ENCODE measurements at places on chromosomes 2 and 18.

DNA sequence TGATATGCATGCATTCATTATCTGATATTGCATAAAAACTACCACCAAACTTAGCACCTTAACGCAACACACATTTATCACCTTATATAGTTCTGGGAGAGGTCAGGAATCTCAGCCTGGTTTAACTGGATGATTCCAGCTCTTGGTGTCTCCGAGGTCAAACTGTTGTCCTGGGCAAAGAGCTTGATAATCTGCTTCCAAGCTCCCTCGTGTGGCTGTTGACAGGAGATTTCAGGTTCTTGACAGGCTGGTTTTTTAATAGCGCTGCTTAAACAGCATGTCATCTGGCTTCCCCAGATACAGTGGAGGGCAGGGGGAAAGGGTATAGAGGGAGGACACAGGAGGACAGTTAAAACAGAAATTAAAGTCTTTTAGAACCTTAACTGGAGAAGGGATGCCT, 785.0 kb downstream of the CNTNAP5 start:
- peak; percentile 77 for DNase-seq

DNA sequence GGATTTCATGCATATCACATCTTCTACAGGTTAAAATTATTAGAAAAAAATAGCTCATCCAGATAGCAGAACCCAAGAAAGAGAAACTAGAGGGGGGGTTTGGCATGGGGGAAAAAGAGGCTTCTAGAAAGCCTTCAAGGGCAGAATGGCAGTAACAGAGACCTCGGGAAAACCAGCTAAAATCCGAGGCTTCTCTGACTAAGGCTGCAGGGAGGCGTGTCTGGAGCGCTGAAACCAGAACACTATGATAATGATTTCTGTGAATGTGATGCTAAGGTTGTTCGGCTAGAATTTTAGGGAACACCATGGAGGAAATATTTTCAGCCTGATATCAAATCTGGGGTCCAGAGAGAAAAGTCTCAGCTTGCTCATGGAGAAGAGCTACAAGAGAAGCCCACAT, 73.0 kb downstream of the ATP8B1 start:
- DNase-seq = no peak

- DNase-seq = no peak
Observed at GRCh38 chr2:152481881-152482583, 147.1 kb downstream of the FMNL2 start.

GRCh38 chr2:233331536-233331935, 22.8 kb upstream of the DGKD start:
- no peak for DNase-seq

GRCh38 chr2:235951982-235952381, 216.2 kb downstream of the GBX2 start:
- no peak for DNase-seq

DNA sequence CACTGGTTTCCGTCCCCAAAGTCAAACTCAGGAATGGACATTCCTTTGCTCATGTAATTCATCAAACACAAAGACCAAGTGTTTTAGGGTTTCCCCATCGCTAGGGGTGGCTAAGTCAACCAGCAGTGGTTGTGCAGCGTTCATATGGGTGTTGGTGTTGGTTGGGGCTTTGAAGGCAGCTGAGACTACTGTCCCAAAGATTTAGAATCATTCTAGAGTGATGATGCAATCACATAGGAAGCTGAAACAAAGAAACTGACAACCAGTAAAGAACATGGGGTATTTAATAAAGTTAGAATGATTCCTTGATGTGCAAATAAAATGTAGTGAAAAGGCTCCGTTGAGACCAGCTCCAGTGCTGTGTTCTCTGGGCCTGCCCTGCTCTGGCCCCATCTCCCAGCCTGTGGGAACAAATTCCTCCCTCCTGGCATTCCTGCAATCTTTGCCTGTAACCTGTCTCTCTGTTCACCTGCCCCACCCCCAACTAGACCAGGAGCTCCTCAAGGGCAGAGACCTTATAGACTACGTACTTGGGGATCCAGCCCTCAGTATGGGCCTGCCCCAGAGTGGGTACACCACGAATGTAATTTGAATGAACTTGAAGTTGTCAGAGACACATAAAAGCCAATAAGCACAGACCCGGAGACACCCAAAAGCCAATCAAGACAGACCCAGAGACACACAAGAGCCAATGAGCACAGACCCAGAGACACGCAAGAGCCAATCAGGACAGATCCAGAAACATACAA, 191.7 kb upstream of the TWIST2 start:
- DNase-seq = no peak

GRCh38 chr2:106124106-106124756, 69.9 kb downstream of the UXS1 start:
- DNase-seq = no peak

GRCh38 chr2:57218206-57218605, 828.4 kb upstream of the VRK2 start:
- no peak for DNase-seq

DNA sequence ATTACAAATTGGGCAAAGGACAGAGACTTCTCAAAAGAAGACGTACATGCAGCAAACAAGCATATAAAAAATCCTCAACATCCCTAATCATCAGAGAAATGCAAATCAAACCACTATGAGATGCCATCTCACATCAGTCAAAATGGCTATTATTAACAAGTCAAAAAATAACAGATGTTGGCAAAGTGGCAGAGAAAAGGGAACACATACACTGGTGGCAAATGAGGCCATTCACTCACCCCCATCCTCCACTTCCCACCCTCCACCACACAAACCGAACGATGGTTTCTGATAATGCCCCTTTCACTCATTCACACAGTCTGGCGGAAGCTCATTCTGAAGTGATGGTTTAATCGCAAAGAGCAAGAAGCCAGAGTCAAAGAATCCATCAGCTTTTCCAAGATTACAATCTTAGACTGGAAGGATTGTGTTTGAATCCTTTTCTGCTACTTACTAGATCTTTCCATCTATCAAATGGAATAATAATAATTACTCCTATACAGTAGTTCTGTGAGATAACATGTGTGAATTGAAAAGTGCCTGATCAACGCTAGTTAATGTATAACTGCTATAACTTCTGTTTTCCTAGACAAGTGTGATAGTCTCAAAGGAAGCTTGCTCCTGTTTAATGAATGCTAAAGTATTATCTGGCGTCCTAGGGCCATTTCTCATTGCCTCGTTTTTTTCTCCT, 16.9 kb upstream of the CD28 start:
- DNase-seq = no peak

DNA sequence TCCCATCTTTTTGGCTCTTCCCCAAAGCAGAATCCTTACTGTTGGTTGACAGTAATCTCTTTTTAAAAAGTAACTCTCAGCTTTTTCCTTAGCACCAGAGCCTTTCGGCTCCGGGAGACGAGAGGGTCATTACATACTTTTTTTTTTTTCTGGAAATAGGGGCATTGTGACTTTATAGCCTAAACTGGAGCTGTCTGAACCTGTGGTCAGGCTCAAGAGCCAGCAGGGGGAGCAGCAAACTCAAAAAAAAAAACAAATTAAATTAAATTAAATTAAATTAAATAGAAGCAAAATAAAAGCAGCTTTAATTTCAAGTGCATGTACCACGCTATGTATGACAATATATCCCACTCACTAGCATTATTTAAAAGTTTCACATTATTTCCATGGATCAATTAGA, 156.6 kb downstream of the DTNA start:
- DNase-seq = no peak

DNA sequence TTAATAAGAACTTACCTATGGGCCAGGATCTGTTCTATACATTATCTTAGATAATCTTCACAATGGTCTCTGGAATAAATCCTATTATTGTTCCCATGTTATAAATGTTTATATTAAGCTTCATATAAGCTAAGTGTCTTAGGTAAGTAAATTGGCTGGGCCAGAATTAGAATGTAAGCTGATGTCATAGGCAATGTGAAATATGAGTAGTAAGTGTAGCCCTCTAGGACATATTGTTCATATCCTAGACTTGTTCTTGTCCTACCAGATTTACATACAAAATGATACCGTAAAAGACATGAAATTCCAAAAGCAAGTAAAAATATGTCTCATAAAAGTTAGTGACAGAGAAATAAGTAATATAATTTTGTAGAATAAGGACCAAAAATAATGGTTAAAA, 89.9 kb downstream of the CDH19 start:
- no peak for DNase-seq

DNA sequence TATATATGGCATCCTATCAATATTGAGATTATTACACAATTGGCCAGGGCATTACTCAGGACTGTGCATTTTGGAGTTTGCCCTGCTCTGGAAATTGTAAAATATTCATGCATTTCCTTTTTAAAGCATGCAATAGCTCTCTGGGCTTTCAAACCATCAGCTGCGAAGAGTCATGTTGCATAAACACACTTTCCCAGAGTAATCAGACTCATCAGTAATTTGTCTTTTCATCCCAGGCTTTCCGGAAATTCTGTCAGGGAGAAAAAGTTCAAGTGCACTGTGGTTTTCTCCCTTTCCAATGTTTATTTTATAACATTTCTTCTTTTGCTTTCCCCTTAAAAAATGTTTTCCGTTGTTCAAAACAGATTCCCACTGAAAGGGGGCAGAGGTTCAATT, 38.9 kb upstream of the FHL2 start:
- DNase-seq = no peak

- no peak for DNase-seq
Observed at GRCh38 chr18:42051411-42051810, 96.4 kb downstream of the PIK3C3 start.

DNA sequence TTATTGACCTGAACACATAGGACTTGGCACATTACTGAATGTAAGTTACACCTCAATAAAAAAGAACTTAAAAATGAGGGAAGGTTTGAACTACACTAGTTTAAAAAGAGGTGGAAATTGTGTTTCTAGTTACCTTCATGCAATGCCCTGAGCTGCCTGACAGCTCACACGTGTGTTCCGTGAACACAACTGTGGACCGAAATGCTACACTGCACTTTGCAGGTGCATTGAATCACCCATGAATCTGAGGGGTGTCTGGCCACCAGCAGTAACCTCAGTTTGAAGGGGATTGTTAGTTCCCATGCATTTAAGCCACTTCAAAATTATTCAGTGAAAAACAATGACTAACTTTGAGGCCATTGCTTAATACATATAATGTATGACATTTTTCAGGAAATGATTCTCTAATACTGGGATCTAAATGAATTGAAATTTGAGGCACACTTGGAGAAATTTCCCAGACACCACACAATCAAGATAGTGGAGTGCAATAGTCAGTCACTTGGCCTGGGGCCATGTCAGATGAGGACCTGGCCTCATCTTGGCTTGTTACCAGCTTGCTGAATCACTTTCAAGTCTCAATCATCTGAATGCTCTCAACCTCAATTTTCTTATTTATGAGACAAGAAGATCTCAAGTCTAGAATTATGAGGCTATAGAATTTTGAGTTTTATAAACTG, 59.3 kb downstream of the MYL12B start:
- DNase-seq = no peak

DNA sequence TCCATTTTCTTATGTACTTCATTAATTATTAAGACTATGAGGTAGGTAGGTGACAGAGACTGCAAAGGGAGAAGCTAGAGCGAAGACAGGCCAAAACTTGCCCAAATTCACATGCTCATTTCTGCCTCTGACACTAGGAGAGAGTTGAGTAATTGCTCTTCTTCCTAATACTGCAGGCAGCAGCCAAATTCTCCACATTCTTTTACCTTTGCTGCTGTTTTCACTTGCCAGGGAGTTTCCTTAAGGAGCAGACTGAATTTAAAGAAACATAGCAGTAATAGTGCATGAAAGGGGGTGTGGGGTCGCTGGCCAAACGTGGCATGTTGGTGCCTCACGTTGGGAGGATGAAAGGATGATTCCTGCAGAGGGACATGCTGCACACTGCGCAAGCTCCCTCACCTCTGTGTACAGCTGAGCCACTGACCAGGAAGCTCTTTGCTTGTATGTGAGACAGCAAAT, 12.3 kb downstream of the CRIM1 start:
- DNase-seq = no peak

GRCh38 chr18:36179562-36180355, 7.5 kb upstream of the MOCOS start:
- no peak for DNase-seq

DNA sequence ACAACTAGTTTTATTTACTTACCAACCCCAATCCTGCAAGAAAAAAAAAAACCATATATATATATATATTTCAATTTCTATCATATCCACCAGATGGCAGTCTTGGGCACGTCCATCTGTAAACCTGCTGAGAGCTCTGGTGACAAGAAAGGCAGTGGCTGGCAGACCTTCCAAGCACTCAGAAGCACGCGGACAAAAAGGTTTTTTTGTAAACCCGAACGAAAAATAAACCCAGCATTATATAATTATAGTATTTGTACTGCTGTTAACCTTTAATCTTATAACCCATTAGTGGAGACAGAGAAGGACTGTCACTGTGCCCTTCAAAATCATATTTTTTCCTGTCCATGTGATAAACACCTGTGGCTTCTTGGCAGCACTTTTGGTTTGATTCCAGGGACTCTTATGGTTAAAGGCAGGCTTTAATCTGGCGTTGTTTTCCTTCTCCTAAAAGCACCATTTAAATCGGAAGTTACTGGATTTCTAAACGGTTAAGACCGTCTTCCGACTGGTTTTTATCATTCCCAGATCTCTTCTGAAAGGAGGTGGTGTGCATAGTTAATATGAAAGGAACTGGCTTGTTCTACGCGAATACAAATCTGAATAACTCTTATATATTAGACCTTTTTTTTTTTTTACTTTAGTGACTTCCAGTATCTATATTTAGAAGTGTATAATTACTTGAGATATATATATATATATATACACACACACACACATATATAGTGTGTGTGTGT, 31.0 kb upstream of the SLC3A1 start:
- peak; percentile 79 for DNase-seq

DNA sequence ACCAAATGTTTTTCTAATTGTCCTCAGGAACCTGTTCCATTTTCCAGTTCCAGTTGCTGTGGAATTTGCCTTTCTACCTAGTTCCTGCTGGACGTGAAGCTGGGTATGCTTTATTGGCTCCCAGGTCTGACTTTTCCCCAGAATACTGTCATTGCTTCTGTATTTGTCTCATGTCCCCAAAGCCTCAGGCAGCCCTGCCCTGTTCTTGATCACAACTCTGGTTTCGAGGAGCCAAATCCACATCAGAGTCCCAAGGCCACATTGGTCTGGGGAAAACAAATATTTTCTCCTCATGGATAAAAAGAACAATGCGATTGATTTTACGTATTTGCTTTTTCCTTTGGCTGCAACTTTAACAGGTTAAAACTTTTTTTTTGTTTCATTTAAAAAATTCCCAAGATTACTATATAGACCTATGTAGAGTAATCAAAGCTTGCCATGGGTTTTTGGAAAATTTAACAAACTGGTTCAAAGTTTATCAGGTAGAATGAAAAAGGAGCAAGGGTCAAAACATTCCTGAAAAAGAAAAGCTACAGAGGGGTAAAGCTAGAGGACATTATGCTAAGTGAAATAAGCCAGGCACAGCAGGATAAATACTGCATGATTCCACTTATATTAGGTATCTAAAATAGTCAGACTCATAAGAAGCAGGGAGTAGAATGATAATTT, 85.2 kb downstream of the MDH1 start:
- no peak for DNase-seq

GRCh38 chr2:177397481-177398289, 5.1 kb downstream of the AGPS start:
- no peak for DNase-seq

DNA sequence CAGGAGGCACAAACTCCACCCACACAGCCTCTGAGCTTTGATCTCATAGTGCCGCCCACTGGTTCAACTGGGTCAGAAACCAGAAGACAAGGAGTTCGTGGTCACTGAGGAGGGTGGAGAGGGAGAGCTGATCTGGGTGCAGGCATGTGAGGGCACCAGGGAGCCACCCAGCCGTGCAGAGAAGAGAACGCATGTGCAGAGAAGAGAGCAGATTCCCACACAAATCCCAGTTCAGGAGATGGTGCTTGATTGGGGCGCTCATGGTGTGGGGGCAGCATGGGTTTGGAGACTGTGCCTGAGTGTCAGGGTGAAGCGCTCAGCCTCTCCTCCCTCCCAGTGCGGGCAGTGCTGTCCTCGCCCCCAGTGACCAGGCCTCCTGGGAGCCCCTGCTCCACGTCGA, 375.2 kb upstream of the MYT1L start:
- DNase-seq = no peak
